ENCODE measurements at places on chromosomes 3 and 15.

DNA sequence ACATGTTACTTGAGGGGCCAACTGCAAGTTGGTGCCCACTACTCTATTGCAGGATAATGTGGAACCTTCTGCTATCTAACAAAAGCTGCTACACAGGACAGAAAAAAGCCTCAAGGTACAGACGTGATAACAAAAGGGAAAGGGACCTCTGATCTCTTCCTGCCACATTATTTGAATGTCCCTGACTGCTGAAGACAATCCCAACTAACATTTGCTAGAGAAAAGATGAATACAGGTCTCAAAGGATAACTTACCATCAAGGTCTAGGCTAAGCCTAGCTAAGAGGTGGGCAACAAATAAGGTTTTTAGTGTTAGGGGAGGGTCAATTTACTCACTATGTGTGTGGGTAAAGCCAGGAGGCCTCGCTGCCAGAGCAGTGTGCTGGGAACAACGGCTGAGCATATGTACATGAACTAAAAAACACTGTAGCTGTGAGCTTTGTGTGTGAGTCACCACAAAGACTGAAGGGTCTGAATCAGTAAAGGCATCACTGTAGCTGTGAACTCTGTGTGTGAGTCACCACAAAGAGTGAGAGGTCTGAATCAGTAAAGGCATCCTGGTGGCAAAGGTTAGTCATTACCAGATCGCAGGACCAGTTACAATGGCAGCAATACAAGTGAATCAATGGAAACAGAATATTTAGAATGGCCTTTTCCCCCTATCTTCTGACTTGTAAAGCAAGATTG is 111.7 kb downstream of the LMLN start:
- DNase-seq, result no peak

- DNase-seq, result no peak
Observed at GRCh38 chr3:154161806-154162205, 40.6 kb downstream of the ARHGEF26 start.

DNA sequence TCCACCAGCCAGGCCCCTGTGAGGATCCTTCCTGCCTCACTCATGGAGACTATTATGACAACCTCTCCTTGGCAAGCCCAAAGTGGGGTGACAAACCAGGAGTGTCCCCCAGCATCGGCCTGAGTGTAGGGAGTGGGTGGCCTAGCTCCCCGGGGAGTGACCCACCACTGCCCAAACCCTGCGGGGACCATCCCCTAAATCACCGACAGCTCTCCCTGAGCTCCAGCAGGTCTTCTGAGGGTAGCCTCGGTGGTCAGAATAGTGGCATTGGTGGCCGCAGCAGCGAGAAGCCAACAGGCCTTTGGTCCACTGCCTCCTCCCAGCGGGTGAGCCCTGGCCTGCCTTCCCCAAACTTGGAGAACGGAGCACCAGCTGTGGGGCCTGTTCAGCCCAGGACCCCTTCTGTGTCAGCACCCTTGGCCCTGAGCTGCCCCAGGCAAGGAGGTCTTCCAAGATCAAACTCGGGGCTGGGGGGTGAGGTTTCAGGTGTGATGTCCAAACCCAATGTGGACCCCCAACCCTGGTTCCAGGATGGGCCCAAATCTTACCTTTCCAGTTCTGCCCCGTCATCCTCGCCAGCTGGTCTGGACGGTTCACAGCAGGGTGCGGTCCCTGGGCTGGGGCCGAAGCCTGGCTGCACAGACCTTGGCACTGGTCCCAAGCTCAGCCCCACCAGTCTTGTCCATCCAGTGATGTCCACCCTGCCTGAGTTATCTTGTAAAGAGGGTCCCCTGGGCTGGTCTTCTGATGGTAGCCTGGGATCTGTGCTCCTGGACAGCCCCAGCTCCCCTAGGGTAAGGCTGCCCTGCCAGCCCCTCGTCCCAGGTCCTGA is 1.0 kb downstream of the LIMD1 start:
- no peak for DNase-seq

- no peak for DNase-seq
Observed at GRCh38 chr15:25633862-25634261, 195.0 kb upstream of the UBE3A start.

GRCh38 chr15:97576929-97577645 is 383.4 kb upstream of the ARRDC4 start:
- DNase-seq, result no peak
